ENCODE measurements at places on chromosomes 12 and 14.

- no peak for DNase-seq
Observed at GRCh38 chr12:47904713-47905709, at the start of gene VDR. VDR (minus strand) TSS chr12:47904994; CDS start chr12:47879113, 25,881 bp downstream.

DNA sequence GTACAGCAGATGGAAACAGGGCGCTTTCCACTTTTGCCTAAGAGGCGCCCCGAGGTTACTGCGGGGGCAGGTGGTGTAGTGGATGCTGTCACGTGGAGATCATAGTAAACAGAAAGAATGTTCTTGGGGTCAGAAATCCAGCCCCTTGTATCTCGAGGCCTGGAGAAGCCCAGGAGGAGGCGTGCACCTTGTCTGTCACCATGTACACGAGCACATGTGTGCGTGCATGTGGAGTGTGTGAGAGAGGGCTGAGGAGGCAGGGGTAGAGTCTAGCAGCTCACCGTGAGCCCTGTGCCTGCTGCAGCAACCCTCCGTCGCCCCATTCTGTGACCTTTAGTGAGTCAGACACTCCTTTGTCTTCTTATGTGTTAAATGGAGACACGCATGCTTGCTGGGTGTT is 59.0 kb downstream of the CACNA1C start:
- DNase-seq: no peak

DNA sequence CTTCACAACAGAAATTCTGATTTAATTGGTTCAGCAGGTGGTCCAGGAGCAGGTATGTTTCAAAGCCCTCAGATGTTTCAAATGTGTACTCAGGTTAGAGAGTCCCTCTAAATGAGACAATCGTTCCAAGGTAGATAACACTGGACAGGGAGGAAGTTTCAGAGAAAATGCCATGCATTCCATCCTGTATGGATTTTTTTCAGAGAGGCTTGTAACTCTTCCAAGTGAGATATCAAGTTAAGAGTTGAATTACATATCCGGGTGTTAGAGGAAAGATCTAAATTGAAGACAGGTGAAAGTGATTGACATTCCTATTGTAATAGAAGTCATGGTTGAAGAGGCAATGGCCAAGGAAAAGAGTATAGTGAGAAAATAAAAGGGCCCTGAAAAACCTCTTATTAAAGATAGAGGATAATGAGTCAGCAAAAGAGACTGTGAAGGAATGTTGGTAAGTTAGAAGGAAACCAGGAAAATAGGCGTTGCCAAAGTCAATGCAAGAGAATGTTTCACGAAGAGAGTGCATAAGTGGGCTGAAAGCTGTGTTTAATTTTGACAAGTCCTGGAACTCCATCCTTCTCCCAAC is 105.8 kb downstream of the BMP4 start:
- no peak for DNase-seq

DNA sequence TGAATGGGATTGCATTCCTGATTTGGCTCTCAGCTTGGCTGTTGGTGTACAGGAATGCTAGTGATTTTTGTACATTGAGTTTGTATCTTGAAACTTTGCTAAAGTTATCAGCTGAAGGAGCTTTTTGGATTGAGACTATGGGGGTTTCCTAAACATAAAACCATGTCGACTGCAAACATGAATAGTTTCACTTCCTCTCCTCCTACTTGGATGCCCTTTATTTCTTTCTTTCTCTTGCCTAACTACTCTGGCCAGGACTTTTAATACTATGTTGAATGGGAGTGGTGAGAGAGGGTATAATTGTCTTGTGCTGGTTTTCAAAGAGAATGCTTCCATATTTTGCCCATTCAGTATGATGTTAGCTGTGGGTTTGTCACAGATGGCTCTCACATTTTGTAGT is 141.5 kb downstream of the CEP83 start:
- DNase-seq: no peak

DNA sequence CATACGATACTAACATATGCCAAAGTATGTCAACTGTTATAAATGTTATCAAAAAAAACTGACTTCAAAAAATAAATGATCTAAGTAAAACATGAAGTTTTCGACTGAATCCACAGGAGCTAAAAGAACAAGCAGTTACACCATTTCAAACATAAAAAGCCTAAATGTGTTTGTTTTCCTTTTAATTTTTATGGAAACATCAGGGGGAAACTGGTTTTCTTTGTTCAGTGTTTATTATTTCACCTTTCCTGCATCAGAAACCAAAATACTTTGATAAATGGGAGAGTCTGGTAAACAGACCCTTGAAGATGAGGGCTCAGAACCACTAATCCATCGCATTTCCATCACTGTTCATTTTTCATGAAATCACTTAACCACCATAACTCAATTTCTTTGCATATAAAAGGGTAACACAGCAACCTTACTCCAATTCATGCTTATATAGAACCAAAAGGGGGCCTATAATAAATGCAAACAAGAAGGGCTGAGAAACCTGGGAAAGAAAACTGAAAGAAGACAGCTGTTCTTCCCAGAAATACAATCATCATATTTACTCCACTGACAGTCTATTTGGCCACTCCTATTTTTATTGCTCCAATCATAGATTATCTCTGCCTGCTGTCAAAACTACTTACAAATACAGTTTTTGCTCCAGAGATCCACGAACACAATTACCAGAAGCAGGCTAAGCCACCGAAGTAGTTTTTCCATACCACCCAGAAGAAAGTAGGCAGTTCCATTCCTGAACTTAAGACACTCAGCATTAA is 17.0 kb downstream of the FGD6 start:
- no peak for DNase-seq

- DNase-seq: no peak
Observed at GRCh38 chr12:100584256-100584655, 10.8 kb downstream of the GAS2L3 start.

DNA sequence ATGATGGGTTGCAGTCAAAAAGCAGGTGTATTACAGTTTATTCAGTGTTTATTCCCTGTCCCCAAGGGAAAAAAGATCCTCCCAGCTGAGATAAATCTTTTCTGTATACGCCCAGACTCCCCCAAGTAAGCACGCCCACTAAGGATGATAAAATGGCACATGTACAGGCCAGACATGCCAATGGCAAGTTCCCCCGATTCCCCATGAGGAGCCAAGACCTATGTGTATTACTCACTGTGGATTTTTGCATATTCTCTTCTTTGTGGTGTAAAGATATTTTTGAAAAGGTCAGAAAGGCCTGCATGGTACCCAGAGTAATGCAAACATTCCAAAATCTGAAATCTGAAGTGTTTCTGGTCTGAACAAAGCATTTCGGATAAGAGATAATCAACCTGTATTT is 22.2 kb downstream of the NR2C1 start:
- no peak for DNase-seq

DNA sequence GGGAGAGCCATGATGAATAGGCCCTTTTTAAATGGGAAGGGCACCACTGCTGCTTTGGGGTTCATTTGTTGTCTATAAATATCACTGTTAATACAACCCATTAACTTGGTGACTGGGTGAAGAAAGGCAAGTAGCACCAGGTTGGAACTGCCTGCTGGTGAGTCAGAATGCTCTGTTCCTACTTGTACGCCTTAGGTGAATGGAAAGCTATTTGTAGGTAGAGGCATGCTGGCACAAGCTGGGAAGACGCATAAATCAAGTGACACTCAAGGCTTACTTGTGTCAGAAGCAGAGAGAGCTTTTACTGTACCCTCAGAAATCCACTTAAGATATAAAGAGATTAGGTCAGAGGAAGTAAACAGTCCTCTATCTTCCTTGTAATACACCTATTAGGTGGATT is 142.5 kb downstream of the TMX1 start:
- DNase-seq: no peak

DNA sequence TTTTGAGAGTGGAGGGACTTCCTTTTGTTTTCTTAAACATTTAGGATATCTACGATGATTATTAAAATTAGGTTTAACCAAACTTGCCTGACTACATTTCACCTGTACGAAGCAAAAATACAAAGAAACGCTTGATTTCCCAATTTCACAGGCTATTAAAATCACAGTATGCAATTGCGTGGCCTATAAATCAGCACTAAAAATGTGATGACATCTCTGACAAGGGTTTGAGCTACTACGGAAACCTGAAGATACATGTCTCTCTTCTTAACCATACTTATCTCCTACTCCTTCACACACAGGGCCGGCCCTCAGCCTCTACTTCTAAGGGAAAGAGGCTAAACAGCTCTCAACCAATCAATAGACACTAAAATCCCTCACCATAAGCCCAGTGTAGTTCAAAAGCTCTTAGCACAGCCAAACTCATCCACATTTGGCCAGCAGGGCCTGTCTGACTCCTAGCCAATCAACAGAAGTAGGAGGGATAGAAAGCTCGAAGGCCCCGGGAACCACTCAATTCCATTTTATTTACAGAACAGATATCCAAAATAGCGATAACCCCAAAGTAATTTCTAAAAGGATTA is 137.3 kb downstream of the FOXN3 start:
- DNase-seq: no peak

- DNase-seq: no peak
Observed at GRCh38 chr14:94313991-94314655, 9.0 kb downstream of the SERPINA6 start.

DNA sequence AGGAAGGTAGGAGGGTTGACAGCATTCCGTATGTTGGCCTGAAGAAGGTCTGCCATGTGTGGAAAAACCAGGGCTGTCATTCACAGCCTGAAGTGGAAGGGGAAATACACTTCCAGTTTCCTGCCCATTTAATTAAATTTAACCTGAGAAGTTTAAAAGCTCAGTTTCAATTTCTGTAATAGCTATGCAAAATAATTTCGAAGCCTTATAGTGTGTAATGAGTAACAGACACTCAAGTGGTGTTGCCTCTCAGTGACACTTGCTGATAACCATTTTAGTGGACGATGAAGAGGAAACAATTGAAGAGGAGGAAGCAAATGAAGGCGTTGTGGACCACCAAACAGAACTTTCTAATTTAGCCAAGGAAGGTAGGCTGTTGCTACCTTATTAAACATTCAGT is 44.8 kb downstream of the EP400 start:
- DNase-seq: no peak

DNA sequence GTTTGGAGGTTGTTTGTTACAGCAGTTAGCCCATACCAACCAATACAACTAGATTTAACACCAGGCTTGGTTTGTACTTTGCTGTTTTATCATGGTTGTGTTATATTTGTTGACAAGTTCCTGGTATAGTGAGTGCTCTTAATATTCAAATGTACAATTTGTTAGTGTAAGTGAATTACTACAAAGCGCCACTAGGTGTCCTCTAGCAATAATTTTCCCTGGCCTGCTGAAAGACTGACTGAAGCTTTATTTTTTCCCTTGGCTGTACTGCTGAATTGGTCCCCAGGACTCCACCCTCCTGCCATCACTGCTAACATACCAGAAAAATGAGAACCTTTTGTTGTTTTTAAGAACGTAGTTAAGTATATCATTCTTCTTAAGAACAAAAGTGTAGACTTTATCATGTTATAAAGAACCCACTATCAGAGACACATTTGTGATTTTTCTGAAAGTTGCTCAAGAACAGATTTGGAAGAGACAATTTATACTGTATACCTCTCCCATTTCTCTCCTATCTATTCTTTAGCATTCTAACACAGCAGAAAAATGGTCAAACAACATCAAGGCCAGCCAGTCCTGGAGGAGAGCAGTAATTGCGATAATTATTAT is 75.3 kb upstream of the FAR2 start:
- DNase-seq: no peak

GRCh38 chr12:114625294-114625851 is 58.6 kb downstream of the TBX3 start:
- DNase-seq: no peak

GRCh38 chr12:111410431-111411184 is 4.9 kb downstream of the SH2B3 start:
- DNase-seq: no peak

DNA sequence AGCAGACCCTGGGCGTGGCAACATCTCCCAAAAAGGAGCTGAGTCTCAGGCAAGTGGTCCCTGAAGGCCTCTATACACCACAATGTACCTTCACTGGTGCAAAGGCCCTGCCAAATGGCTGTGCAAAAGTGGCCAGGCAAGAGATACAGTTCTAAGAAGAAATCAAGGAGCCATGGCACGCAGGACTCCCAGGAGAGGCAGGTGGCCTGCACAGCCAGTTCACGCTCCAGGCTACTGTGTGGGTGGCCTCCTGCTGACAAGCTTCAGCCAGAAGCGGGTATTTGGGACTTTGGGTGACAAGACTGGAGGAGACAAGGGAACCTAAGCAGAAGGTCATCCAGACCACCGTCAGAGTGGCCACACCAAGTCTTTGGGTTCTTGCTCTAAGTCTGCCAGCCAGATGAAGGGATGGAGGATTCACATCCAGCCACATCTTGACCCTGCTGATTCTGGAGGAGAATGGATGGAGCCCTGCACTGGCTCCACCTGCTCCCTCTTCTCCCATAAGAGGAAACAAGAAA is 20.5 kb upstream of the ZFP36L1 start:
- DNase-seq: no peak

- DNase-seq: no peak
Observed at GRCh38 chr12:109651596-109651995, 62.0 kb upstream of the FAM222A start.

DNA sequence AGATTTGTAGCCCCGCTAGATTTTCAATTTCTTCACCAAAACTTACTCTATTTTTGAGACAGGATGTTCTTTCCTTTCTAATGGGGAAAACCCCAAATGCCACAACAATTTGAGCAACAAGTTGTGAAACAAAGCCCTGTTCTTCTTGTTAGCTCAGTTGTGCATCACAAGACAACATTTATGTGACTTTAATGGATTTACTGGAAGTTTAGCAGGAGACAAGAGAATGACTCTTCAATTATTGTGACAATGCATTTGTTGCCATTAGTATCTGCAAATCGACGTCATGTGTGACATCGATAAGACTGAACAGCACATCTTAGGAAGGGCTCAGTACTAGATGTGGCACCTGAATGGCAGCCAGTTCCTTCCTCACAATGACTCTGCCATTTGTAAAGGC is 1028.9 kb upstream of the TMEM132C start:
- DNase-seq: no peak

DNA sequence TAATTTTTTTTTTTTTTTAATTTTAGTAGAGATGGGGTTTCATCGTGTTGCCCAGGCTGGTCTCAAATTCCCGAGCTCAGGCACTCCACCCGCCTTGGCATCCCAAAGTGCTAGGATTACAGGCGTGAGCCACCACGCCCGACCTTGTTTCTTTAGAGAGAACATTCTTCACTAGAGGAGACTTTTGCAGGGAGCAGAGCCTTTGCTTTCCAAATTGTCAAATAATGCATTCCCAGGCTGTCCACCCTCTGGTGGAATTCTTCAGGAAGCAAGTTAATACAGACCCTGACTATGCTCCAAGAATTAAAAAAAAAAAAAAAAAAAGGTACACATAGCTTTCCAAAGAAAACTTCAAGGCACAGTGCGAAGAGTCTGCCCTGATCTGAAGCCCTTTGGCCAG is 6.8 kb downstream of the ALDH1L2 start:
- DNase-seq: no peak
